ENCODE measurements at places on chromosomes 2 and 18. TPM values are rescaled to one million over a fixed set of nuclear protein-coding genes. Genes with fewer than 3 reads are reported as not detected.

The ALKAL2 gene
- total RNA-seq: 3.2 TPM

The CD28 gene
- not detected for total RNA-seq

DNA sequence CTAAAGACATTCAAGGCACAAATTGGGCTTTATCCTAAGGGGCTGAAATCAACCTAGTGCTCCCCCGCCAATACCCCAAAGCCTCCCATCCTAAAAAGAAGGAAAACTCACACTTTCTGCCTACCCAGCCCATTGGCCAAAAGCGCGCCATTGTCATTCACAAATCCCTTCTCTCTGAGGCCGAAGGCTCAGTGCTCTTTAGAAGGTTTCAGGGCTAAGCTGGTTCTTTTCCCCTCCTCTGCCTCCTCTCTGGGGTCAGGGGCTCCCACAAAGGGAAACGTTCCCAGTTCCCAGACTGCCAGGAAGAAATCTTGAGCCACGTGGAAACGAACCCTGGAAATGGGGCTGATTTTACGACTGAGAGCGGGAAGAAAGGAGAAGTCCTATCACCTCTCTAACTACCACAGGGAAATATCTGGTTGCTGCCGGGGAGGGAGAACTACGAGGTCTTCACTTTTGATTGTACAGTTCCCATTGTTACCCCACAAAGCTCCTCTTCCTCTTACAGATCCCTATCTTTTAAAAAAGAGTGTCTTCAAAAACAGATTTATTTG, 1.7 kb upstream of the SKOR2 start:
- H3K27ac ChIP-seq: no peak overlapping the region
- H3K27me3 ChIP-seq: peaks cover 38% of the 10 kb centered on the region
- H3K4me1 ChIP-seq: peaks cover 3% of the 10 kb centered on the region
- H3K4me3 ChIP-seq: no peak overlapping the region
- DNase-seq: no peak

GRCh38 chr2:9905413-9905812, 46.1 kb upstream of the GRHL1 start:
- H3K4me1 ChIP-seq: no peaks in the 10 kb centered on the region
- no peak overlapping the region for H3K4me3 ChIP-seq
- no peak overlapping the region for H3K27ac ChIP-seq
- no peak for DNase-seq
- H3K27me3 ChIP-seq: peaks cover 1% of the 10 kb centered on the region

- no peak for DNase-seq
- H3K27ac ChIP-seq: peak overlapping the region; percentile 48
- H3K4me3 ChIP-seq: peak overlapping the region; percentile 12
- H3K36me3 ChIP-seq: peaks cover 25% of the 10 kb centered on the region
- no peaks in the 10 kb centered on the region for H3K27me3 ChIP-seq
Observed at GRCh38 chr2:62219407-62220159, 23.7 kb downstream of the B3GNT2 start.

GRCh38 chr2:237625216-237625705, 2.1 kb upstream of the LRRFIP1 start:
- peaks cover 14% of the 10 kb centered on the region for H3K27me3 ChIP-seq
- H3K36me3 ChIP-seq: peaks cover 11% of the 10 kb centered on the region
- peak overlapping the region; percentile 62 for H3K4me3 ChIP-seq
- peaks cover 32% of the 10 kb centered on the region for H3K4me1 ChIP-seq
- DNase-seq: no peak

All from endothelial cell (in vitro differentiated cells).